ENCODE measurements at places on chromosomes 7 and 10.

- no peak for DNase-seq
Observed at GRCh38 chr10:120644556-120645410, 187.8 kb downstream of the PLPP4 start.

DNA sequence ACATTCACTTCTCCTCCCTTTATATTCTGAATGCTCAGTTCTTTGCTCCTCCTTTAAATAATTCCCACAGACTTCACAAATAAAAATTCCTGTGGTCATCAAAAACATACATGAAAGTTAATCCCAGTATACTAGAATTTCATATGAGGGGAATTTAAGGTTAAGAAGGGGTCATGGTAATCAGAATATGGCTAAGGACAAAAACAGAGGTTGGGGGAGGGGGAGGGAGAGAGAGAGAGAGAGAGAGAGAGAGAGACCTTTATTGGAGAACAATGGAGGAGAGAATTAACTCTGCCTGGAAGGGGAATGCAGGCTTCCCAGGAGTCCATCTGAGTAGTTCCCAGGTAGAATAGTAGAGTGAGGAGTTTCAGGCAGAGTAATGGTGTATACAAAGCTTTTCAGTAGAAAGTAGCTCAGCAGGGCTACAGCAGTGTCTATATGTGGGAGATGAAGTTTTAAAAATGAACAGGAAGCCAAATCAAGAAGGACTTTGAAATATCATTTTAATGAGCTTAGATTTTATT lies 5.2 kb upstream of the CUBN start:
- no peak for DNase-seq

DNA sequence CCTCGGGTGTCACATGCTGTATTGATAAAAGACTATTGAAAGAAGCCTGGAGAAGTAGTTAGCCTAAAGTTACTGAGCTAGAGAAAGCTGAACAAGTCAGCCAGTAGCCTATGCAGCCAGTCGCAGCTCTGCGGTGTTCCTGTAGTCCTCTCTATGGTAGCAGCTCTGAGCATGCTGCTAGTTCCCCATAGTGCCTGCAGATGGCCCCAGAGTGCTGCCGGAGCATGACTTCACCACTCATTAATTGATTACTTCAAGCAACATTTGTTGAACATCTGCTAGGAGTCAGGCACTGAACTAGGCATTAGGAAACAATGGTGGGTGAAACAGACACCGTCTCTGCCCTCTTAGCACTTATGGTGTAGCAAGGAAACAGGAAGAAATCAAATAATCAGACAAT lies 422.7 kb downstream of the SORCS3 start:
- DNase-seq = peak; percentile 55

DNA sequence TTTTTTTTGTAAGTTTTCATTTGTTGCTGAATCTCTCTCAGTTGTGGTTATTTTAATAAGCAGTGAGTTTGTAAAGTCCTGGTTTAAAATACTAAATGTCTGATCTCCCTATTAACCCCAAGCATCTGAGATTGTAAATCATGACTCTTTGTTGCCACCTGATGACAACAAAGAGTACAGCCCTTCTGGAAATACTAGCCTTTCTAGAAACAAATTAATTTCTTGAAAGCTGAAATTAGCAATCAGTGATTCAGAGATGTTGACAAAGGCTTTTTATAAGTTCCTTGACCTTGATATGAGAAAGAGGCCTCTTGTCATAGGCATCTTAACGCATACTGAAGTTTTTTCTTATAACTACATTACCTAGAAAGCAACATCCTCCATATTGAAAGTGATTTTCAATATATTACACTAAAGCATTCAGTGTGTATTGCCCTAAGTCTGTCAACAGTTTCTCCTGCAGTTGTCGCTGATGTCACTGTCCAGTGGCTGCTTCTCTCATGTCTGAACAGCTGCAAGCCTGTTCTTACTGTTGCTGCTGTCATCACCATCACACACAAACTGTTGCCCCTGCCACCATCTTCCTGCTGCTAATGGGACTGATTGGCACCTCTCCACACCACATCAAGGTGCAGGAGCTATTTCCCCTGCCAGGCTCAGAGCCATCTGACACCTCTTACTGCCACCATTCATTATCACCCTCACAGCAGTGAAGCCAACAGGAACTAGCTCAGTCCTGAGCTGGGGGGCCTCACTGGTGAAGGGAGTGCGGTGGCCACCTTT lies 95.1 kb upstream of the LRGUK start:
- DNase-seq = peak; percentile 31

GRCh38 chr10:130561681-130562080 lies 425.5 kb downstream of the GLRX3 start:
- no peak for DNase-seq

DNA sequence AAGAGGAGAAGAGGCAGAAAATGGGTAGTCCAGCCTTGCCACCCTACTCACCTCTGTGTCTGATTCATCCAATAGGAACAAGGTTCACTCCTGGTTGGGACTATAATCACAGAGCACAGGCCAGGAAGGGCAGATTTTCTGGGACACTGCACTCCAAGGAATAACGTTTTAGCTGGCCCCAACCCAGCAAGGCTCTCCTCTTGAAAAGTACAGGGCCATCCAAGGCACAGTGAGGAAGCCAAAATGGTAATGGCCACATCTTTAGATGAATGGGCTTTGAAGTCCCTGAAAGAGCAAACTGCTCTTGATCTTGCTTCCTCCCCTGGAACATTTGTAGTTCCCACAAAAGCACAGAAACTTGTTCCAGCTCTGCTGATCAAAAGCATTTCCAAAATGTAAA lies 149.4 kb downstream of the GRM3 start:
- DNase-seq = no peak

Data from epithelial cell of esophagus (primary cell).